ENCODE measurements at places on chromosomes 11 and 22.

DNA sequence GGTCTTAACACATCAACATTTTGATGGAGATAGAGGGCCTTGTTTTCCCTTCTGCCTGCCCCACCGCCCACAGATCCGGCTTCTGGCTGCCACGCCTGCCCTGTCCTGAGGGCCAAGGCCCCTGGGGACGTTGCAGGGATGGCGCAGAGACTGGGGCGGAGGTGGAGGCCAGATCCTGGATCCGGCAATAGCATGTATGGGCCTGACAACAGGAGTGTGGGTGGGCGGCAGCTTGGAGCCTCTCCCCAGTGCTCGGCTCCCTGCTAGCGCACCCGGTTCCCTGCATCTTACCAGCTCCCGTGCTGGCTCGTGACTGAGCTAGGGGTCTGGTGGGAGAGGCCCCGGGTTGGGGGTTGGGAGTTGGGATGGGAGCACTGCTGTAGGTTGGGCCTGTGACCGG, 95.6 kb downstream of the ZBTB16 start:
- no peaks in the 10 kb centered on the region for H3K27me3 ChIP-seq
- no peak overlapping the region for H3K4me3 ChIP-seq
- no peaks in the 10 kb centered on the region for H3K4me1 ChIP-seq
- H3K36me3 ChIP-seq = no peaks in the 10 kb centered on the region
- no peak for DNase-seq

- no peaks in the 10 kb centered on the region for H3K4me1 ChIP-seq
- no peaks in the 10 kb centered on the region for H3K27me3 ChIP-seq
- H3K36me3 ChIP-seq = no peaks in the 10 kb centered on the region
- no peak overlapping the region for H3K4me3 ChIP-seq
These were observed 72.1 kb upstream of the CD44 start for GRCh38 chr11:35066783-35067423.

DNA sequence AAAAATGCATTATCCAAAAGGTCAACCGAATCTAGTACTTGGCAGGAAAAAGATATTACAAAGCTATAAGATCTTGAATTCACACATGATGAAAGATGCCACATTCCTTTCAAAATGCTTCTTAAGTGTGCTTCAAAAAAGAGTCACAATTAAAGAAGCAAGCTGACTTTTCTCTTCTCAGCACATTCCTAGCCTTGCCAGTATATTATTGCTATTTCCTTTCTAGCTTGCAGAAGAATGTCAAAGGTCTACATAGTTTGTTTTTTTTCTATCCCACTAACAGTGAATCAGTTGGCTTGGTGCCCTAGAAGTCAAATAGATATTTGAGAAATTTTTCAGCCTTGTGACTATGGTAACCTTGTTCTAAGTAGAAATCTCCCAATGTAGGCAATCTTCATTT, 56.8 kb downstream of the GUCY1A2 start:
- no peaks in the 10 kb centered on the region for H3K27me3 ChIP-seq
- H3K36me3 ChIP-seq = no peaks in the 10 kb centered on the region
- DNase-seq = peak; percentile 26
- H3K4me3 ChIP-seq = no peak overlapping the region
- peaks cover 2% of the 10 kb centered on the region for H3K4me1 ChIP-seq

- H3K36me3 ChIP-seq = no peaks in the 10 kb centered on the region
- H3K4me1 ChIP-seq = no peaks in the 10 kb centered on the region
- H3K27ac ChIP-seq = no peak overlapping the region
- no peak overlapping the region for H3K4me3 ChIP-seq
These were observed 29.8 kb downstream of the JAM3 start for GRCh38 chr11:134098566-134099184.

DNA sequence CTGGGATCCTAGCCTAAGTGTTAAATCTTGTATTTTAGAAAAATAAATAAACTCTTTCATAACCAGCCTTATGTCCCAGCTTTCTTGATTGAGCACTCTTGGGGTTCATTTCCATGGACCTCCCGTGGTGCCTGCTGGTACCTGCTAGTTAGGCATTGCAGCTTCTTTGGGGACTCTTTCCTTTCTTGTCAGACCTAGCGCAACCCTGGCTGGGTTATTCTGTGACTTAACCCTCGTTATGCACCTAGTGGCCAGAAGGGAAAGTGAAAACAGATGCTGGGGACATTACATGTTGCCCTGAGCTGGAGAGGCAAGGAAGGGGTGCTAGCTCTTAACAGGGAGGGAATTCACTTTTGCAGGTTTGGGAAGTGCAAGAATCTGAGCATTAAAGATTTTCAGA, 46.8 kb downstream of the APIP start:
- no peak overlapping the region for H3K27ac ChIP-seq
- peak; percentile 71 for DNase-seq
- H3K4me3 ChIP-seq = no peak overlapping the region

DNA sequence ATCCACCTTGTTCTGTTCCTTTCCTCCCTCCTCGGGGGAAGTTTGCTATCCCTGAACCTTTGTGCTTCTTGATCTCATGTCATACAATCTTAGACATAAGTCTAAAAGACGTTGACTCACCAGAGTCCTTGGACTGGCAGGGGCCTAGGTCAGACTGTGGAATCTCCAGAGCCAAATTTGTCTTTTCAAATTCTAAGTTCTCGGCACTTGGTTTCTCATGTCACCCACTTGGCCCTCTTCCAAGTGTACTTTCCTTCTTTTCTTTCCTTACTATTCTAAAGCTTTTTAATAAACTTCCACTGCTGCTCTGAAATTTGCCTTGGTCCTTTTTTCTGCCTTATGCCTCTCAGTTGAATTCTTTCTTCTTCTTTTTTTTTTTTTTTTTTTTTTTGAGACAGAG, 30.1 kb upstream of the SMPD1 start:
- no peaks in the 10 kb centered on the region for H3K27me3 ChIP-seq
- H3K36me3 ChIP-seq = no peaks in the 10 kb centered on the region
- no peak overlapping the region for H3K27ac ChIP-seq
- H3K4me3 ChIP-seq = no peak overlapping the region
- H3K4me1 ChIP-seq = no peaks in the 10 kb centered on the region

- peak; percentile 46 for DNase-seq
- H3K4me3 ChIP-seq = no peak overlapping the region
- no peaks in the 10 kb centered on the region for H3K27me3 ChIP-seq
- H3K36me3 ChIP-seq = no peaks in the 10 kb centered on the region
- peaks cover 13% of the 10 kb centered on the region for H3K4me1 ChIP-seq
- H3K27ac ChIP-seq = no peak overlapping the region
These were observed 112.7 kb downstream of the TEAD1 start for GRCh38 chr11:12786891-12787290.

- peaks cover 78% of the 10 kb centered on the region for H3K27me3 ChIP-seq
- H3K4me3 ChIP-seq = no peak overlapping the region
- peaks cover 8% of the 10 kb centered on the region for H3K4me1 ChIP-seq
- H3K36me3 ChIP-seq = no peaks in the 10 kb centered on the region
- peak; percentile 59 for DNase-seq
- no peak overlapping the region for H3K27ac ChIP-seq
These were observed 1.6 kb upstream of the PAX6 start for GRCh38 chr11:31812383-31813381.

- H3K27me3 ChIP-seq = no peaks in the 10 kb centered on the region
- H3K4me1 ChIP-seq = no peaks in the 10 kb centered on the region
- no peaks in the 10 kb centered on the region for H3K36me3 ChIP-seq
- no peak overlapping the region for H3K27ac ChIP-seq
These were observed 18.5 kb upstream of the MPZL2 start for GRCh38 chr11:118282606-118283005.

DNA sequence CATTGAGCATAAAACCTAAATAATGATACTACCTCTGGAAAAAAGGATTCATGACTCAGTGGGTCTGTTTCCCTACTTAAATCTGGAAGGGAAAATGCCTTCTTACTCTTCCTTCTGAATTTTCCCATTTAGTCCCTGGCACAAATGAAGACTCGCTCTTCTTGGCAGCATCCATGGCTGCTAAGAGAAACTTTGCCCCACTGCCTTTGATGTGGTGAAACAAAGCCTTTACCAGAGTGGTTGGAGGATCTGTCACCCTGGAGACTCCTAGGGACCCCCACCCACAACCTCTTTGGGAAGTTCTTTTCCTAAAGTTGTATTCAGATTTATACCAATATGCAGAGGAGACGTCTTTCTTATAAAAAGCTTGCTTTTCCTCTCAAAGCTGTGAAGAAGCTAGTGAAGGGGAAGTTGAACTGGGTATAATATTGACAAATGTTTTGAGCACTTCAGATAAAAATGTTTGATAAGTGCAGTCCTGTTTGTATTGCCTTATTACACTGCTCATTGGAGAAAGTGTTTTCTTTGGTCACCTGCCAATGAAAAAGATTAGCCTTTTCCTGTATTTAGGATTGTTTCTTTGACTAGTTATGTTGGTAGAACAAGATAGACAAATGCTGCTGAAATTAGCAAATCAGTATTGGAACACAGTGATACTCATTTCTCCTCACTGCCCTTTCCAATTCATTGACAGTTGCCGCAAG, 77.3 kb downstream of the ARFGAP2 start:
- no peak for DNase-seq
- H3K4me3 ChIP-seq = no peak overlapping the region
- H3K27me3 ChIP-seq = no peaks in the 10 kb centered on the region
- H3K36me3 ChIP-seq = no peaks in the 10 kb centered on the region

DNA sequence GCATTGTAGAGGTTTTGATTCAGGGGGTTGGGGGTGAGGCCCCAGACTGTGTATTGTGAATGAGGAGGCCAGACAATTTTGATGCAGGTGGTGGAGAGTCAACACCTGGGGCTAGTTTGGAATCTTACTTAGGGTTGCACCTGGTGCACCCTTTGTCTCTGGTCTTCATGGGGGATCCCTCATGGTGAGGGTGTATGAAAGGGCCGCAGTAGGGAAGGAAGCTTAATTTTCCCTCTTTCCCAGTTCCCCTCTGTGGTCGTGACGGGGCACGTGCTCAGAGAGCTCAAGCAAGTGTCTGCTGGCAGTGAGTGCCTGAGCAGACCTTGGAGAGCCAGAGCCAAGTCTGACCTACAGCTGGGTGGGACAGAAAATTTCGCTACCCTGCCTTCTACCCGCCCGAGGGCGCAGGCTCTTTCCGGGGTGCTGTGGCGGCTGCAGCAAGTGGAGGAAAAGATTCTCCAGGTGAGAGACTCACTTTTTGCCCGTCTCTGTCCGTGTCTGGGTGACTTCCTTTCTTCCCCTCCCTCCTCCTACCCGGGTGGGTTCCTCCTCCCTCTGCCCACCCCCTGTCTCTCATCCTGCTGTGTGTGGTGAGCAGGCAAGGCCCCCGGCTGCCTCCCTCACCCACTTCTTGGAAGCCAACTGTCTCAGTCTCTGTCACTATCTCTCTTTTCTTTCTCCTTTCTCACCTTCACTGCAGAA, 131.7 kb downstream of the MICAL2 start:
- no peak overlapping the region for H3K4me3 ChIP-seq
- DNase-seq = no peak
- H3K27me3 ChIP-seq = no peaks in the 10 kb centered on the region
- no peak overlapping the region for H3K27ac ChIP-seq
- H3K36me3 ChIP-seq = no peaks in the 10 kb centered on the region

GRCh38 chr11:109133159-109133558, 288.8 kb upstream of the C11orf87 start:
- no peaks in the 10 kb centered on the region for H3K36me3 ChIP-seq
- no peak overlapping the region for H3K27ac ChIP-seq
- no peak overlapping the region for H3K4me3 ChIP-seq
- no peaks in the 10 kb centered on the region for H3K4me1 ChIP-seq
- no peak for DNase-seq
- no peaks in the 10 kb centered on the region for H3K27me3 ChIP-seq

- H3K4me3 ChIP-seq = no peak overlapping the region
- no peak for DNase-seq
- H3K36me3 ChIP-seq = no peaks in the 10 kb centered on the region
- H3K4me1 ChIP-seq = no peaks in the 10 kb centered on the region
- no peak overlapping the region for H3K27ac ChIP-seq
These were observed 2.9 kb upstream of the TTLL1 start for GRCh38 chr22:43092085-43092484.

- no peaks in the 10 kb centered on the region for H3K4me1 ChIP-seq
- DNase-seq = peak; percentile 60
- no peaks in the 10 kb centered on the region for H3K27me3 ChIP-seq
- no peak overlapping the region for H3K4me3 ChIP-seq
- H3K36me3 ChIP-seq = no peaks in the 10 kb centered on the region
These were observed 80.5 kb downstream of the CLPB start for GRCh38 chr11:72353861-72354260.

DNA sequence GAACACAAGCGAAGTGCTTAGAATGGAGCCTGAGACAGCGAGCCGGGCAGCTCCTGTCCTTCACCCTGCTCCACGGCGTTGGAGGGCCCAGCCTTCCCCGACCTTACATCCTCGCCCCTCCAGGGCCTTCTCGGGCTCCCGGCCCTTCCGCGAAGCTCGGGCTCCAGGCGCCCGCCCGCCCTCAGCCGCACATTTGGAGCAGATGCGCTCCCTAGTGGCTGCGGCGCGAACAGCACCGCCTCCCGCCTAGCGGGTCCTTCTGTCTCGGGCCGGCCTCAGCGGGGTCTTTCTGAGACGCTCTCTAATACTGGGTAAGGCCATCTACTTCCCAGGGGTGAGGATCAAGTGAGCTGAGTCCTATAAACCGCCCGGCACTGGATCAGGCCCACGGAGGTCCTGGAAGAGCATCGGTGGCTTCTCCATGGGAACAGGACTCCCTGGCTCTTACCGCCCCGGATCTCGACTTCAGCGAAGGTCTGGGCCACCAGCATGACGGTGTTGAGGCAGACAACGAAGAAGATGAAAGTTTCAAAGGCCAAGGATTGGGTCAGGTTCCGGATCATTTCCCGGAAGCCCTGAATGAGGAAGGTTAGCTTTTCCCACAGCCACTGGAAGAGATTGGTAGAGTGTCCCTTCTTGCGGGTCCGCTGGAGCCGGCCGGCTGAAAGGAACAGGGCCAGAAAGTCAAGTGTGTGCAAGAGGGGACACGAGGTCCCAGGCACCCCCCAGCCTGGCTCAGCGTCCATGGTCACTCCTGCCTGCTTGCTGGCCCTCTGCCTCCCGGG, 3.7 kb downstream of the CATSPER1 start:
- DNase-seq = peak; percentile 82
- no peak overlapping the region for H3K27ac ChIP-seq
- no peaks in the 10 kb centered on the region for H3K27me3 ChIP-seq
- no peaks in the 10 kb centered on the region for H3K4me1 ChIP-seq

DNA sequence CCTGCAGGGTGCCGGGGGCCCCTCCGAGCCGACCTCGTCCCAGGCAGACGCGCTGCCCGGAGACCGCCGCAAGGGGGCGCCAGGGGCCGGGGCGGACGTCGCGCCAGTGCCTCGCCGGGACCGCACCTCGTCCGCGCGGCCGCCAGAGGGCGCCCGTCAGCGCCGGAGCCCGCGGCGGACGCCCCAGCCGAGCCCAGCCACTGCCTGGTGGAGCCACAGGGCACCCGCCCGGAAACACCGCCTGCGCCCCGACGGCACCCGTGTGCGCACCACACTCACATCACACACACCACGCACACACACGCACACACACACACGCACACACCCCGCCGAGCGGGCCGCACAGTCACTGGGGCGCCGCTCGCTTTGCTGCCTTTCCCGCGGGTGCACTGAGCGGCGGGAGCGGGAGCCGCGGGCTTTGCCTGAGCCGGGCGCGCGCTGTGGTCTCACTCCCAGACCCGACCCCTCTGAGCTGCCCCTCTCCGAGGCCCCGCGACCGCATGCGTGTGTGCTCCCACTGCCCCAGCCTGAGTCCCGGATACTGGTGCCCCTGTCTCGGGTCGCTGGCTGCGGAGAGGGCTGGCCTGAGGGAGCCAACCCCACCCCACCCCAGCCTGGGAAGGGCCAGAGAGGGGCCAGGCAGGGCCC, 449.3 kb downstream of the OPCML start:
- H3K4me1 ChIP-seq = no peaks in the 10 kb centered on the region
- H3K4me3 ChIP-seq = peak overlapping the region; percentile 41
- no peaks in the 10 kb centered on the region for H3K27me3 ChIP-seq
- no peaks in the 10 kb centered on the region for H3K36me3 ChIP-seq
